ENCODE measurements at places on chromosomes 4 and X.

DNA sequence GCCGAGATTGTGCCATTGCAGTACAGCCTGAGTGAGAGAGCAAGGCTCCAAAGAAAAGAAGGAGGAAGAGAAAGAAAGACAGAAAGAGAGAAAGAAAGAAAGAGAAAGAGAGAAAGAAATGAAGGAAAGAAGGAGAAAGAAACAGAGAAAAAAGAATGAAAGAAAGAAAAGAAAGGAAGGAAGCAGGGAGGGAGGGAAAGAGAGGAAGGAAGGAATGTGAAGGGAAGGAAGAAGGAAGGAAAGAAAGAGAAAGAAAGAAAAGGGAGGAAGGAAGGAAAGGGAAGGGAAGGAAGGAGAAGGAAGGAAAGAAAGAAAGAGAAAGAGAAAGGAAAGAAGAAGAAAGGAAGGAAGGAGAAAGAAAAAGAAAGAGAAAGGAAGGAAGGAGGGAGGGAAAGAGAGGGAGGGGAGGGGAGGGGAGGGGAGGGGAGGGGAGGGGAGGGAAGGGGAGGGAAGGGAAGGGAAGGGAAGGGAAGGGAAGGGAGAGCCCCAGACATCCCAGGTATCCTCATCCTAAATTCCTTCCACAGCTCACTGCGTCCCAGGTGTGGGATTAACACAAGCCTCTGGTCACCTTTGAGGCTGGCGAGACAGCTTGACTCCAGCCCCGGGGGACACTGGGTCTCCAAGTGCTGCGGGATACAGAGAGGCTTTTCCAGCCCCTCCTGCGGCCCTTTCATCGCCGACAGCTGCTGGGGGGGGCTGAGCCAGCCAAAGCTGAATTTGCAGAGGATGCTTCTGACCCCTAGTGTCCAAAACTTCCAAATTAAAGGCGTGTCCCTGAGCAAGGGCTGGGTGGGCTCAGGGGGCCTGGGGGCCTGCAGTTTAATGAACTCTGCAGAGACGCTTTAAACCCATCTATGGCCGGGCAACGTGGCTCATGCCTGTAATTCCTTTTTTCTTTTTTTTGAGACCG lies 24.2 kb upstream of the CSF2RA start:
- no peak for DNase-seq

- no peak for DNase-seq
Measured at GRCh38 chr4:93888768-93889167, 60.2 kb downstream of the ATOH1 start.

- DNase-seq, result no peak
Measured at GRCh38 chr4:140251571-140251970, 97.6 kb upstream of the MAML3 start.

- DNase-seq, result no peak
Measured at GRCh38 chrX:68699960-68700746, 52.7 kb downstream of the STARD8 start.

- no peak for DNase-seq
Measured at GRCh38 chr4:164572877-164573279, 181.1 kb upstream of the SMIM31 start.
